ENCODE measurements at places on chromosomes 5 and 9.

DNA sequence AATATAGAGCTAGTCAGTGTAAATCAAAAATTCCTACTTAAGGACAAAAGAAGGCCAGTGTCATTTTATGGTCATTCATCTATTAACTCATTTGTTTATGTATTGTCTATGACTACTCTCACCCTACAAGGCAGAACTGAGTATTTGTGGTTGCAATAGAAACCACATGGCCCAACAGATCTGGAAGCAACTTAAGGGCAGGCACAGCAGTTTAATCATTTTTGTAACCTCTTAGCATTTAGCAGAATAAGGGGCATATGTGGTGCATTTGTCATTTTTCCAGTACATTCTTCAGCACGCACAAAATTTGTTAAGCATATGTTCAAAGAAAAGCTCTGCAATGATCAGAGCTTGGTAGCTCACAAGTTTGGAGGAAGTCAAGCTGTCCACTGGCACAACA, 1.1 kb downstream of the FKBP15 start:
- DNase-seq, result no peak

DNA sequence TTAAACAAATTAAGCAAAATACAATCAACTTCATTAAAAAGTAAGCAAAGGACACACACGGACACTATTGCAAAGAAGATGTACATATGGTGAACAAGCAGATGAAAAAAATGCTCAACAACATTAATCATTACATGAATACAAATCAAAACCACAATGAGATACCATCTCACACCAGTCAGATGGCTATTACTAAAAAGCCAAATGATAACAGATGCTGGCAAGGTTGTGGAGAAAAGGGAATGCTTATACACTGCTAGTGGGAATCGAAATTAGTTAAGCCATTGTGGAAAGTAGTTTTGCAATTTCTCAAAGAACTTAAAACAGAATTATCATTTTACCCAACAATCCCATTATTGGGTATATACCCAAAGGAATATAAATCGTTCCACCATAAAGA, 636.2 kb upstream of the ST8SIA4 start:
- no peak for DNase-seq

DNA sequence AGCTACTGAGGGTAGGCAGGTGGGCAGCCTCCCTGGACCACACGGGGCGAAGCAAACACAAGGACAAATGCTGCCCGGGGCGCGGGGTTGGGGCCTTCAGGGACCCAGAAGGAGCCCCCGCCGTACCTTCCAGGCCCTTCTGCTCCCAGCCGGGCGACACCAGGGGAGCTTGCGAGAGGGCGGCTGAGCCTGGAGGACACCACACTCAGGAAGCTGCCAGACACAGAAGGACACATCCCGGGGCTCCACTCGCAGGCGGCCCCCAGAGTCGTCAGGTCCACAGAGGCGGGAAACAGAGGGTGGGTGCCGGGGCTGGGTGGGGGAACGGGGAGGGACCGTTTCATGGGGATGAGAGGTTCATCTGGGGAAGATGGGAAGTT, 58.5 kb upstream of the UBAC1 start:
- no peak for DNase-seq

- no peak for DNase-seq
These were observed 26.8 kb downstream of the PSMB7 start for GRCh38 chr9:124388275-124389048.

- no peak for DNase-seq
These were observed 28.8 kb upstream of the TRIM32 start for GRCh38 chr9:116658265-116658664.

GRCh38 chr9:35114113-35114839, 1.4 kb downstream of the ATOSB start:
- peak; percentile 55 for DNase-seq

GRCh38 chr9:134485653-134486052, 155.9 kb upstream of the COL5A1 start:
- no peak for DNase-seq

DNA sequence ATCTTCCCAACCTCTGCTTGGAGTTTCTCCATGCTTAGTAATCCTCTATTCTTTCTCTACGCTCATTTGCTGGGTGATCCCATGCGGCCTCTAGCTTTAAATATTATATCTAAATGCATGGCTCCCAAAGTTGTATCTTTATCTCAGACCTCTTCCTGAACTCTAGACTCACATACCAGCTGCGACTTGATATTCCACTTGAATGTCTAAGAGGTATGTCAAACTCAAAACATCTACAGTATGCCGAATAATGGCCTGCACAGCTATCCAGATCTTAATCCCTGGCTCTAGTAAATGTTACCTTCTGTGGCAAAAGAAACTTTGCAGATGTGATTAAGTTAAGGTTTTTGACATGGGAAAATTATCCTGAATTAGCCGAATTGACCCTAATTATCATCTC, 179.2 kb downstream of the TTC39B start:
- DNase-seq, result no peak
